ENCODE measurements at places on chromosomes 1 and 21.

DNA sequence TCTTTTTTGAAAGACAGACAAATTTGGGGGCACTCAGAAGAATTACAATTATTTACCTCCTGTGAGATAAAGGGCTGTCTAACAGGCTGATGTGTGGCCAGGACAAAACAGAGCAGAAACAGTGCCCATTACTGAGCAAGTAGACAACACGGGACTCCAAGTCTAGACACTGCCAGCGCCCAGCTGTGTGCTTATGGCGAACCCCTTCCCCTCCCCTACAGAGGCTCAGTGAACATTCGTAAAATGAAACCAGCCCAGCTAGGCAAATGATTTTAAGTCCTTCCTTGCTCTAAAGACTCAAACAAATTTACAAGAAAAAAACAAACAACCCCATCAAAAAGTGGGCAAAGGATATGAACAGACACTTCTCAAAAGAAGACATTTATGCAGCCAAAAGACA lies 91.1 kb downstream of the RUNX1 start:
- no peak for DNase-seq

GRCh38 chr1:39949891-39950290 lies 5.1 kb upstream of the MFSD2A start:
- no peak for DNase-seq

GRCh38 chr21:46452710-46453109 lies 6.0 kb upstream of the DIP2A start:
- DNase-seq = no peak

- no peak for DNase-seq
Measured at GRCh38 chr1:153000294-153000693, 1.3 kb upstream of the SPRR3 start.

DNA sequence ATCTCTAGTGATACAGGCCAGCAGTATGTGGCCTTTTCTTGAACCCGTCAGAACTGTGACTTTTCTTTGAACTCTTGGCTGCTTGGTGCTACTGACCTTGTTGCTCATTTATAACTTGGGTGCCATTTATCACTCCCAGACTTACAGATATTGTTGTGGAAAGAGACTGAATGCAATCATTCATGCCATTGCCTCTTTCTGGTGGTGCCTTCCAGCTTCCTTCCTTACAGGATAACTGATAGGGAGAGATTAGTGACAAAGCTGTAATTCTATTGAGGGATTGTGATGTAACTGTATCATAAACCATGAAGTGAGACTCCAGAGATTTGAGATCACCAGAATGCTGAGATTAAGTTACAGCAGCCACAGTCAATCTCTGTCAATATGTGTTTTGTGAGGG lies 256.5 kb downstream of the USP25 start:
- no peak for DNase-seq

GRCh38 chr1:207027206-207027777 lies 5.3 kb downstream of the C1orf116 start:
- no peak for DNase-seq

DNA sequence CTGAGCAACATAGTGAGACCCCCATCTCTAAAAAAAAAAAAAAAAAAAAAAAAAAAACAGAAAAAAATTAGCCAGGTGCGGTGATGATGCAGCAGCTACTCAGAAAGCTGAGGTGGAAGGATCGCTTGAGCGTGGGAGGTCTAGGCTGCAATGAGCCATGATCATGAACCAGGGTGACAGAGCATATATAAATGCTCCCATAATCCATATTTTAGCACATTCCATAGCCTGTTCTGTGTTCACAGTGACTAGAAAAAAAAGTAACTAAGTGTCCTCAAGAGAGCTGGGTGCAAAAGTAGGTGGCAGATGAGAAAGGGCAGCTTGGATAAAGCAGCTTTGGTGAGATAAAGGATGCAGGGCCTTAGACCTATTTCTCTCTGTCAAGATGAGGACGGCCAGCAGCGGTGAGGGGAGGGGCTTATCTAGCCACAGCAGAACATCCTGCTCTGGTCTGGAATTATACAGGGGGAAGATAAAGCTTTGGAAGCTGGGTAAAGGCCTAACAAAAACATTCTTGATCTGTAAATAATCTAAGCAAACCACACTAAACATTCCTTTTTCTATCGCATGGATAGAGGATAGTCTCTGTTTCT lies 205.3 kb downstream of the DAB1 start:
- DNase-seq = no peak

DNA sequence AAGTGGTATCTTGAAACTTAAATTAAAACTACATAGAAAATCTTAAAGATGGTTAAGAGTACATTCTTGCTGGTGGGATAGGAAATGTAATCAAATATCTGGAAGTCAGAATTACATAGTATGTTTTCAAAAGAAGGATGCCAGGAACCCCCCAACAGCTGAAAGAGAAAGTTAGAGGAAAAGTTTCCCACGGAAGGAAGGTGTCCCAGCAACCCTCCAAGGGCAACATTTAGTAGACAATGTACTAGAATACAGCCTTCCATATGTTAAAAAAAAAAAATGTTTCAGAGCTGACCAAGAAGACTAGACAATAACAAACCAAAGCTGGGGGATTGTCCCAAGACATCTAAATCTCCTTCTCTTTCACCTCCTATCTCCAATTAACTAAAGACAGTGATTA lies 2.2 kb downstream of the DEDD start:
- DNase-seq = no peak

- no peak for DNase-seq
Measured at GRCh38 chr1:228226956-228227791, 19.3 kb downstream of the OBSCN start.

DNA sequence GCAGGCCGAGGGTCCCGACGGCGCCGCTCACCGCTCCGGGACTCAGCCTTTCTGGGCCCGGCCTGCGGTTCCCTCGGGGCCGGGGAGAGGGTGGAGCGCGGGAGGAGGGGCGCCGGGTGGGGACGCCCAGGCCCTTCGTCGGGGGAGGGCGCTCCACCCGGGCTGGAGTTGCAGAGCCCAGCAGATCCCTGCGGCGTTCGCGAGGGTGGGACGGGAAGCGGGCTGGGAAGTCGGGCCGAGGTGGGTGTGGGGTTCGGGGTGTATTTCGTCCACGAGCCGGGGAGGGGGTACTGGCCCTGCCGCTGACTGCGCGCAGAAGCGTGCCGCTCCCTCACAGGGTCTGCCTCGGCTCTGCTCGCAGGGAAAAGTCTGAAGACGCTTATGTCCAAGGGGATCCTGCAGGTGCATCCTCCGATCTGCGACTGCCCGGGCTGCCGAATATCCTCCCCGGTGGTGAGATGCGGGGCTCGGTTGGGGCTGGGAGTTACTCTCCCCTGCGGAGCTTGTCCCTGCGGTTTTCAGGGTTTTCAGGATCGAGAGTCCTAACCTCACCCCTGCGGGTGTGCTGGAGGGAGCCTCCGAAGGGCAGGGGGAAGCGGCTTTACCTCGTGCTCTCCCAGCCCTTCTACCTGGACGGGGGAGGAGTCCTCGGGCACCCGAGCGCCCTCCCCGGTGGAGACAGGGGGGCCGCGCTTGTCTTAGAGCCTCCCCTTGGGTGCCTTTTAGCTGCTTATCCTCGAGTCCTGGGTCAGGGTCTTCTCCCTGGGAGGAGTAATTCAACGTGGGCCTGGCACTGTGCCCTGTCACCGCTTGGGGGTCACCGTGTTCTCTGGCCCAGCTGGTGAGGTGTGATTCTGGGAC lies 2.1 kb downstream of the SAMD11 start:
- DNase-seq = no peak

GRCh38 chr1:214364786-214365295 lies 83.9 kb downstream of the SMYD2 start:
- DNase-seq = no peak

DNA sequence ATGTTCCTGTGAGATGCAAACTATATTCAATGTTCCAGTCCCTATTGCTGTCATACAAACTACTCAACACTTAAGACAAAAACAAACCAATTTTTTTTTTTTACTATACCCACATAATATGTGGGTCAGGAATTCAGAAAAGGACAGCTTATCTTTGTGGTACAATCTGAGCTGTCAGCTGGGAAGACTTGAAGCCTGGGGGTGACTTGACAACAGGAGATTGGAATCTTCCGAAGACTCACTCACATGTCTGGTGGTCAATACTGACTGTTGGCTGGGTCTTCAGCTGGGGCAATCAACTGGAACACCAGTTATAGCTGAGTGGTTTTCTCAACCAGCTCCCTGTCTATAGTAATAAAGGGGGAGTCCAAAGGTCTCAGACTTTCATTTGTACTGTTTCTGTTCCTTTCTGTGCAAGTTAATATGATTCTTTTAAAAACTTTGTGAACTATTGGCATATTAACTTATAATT lies 81.7 kb upstream of the ATP1B1 start:
- no peak for DNase-seq

GRCh38 chr1:152036267-152037216 lies at the start of gene S100A11:
TSS of gene S100A11 (minus strand) at chr1:152037004. CDS start at chr1:152036915, 89 bp downstream.
- no peak for DNase-seq

GRCh38 chr1:218304281-218305039 lies 19.4 kb downstream of the RRP15 start:
- peak; percentile 39 for DNase-seq

DNA sequence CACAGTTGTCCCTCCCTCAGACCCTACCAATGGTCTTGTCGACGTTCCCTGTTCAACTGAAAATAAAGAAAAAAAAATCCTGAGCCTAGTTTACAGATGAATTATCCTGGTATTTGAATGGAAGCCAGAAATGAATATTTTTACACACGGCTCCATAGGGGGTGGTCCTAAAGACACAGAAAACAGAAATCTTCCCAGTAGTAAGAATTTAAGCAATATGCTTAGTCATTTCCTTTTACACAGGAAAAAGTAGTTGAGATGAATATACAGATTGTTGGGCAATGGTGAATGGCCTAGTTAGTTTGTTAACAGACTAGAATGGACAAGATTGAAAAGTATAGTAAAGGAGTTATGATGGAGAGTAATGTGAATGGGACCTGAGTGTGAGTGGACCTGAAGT lies 67.4 kb downstream of the RGS18 start:
- DNase-seq = peak; percentile 66

GRCh38 chr1:203536575-203536974 lies 42.6 kb downstream of the OPTC start:
- DNase-seq = no peak

DNA sequence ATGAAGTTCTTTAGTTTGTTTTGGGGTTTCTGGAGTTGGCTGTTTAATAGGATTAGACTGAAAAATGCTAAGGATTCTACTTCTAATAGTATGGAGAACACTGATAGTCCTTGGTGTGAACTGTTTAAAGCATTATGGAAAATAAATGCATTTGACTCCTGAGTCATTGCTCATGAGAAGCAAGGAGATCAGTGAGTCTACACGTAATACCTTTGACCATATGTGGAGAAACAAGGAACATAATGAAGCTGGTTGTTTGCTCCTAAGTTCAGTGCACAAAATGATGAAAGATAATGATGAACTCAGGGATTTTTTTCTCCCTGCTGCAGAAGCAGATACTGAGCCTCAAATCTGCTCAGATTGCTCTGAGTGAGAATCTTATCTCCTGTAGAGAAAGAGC lies 158.9 kb upstream of the COL11A1 start:
- DNase-seq = no peak

DNA sequence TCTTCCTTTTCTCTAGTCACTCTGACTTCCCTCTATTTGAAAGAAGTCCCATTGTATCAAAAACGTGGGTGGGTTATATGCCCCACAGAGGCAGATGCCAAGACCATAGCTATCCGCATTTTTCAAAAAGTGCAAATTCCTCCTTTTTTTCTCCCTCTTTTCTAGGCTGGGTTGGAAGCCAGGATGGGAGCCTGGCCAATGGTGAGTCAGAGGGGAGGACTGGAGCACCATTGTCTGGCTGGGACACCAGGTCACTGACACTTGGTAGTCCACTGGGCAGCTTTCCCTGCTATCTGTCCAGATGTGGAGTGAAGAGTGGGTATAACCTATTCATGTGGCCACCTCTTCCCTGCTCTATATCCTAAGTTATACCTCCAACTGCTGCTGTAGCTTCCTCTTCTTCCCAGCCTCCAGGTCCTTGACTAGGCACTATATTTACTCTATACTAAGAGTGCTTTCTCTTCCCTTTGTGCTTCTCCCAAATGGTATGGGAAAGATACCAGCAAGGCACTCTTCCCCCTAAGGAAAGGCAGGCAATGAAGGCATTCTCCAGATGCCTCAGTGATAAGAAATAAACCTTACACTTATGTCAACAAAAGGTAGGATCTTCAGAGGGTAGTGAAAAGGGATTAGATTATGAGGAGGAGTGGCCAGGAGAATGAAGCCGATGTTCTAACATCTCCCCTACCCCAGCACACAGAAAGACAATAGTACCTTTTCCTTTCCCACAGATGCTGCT lies 12.9 kb downstream of the PI4KB start:
- peak; percentile 53 for DNase-seq

GRCh38 chr1:170166518-170167180 lies 20.9 kb downstream of the NTMT2 start:
- no peak for DNase-seq

DNA sequence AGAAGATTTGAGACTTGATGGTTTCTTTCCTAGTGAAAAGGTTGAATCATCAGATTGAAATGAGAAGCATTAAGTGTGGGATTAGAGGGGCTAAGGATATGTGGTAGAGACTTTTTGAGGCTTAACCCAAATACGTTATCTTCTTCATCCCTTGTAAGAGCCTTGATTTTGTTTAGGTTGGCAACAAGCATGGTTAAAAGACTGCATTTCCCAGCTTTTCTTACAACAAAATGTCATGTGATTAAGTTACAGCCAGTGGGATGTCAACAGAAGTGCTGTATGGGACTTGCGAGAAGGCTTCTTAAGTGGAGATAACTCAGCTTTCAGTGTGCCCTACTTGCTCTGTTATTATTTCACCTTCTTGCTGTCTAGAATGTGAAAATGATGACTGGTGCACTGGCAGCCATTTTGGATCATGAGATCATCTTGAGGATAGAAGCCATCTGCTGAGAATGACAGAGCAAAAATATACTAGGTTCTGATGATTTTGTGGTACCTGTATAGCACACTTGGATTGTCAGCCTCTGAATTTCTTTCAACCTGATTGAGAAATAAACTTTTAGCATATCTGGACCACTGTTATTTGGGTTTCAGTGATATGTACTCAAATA lies 41.3 kb upstream of the GNG12 start:
- DNase-seq = no peak

GRCh38 chr1:9128166-9128519 lies 759 bp downstream of the GPR157 start:
- no peak for DNase-seq

GRCh38 chr1:65148548-65149350 lies 746 bp downstream of the AK4 start:
- DNase-seq = no peak

- DNase-seq = no peak
Measured at GRCh38 chr1:100037656-100037926, 67.8 kb downstream of the SLC35A3 start.

DNA sequence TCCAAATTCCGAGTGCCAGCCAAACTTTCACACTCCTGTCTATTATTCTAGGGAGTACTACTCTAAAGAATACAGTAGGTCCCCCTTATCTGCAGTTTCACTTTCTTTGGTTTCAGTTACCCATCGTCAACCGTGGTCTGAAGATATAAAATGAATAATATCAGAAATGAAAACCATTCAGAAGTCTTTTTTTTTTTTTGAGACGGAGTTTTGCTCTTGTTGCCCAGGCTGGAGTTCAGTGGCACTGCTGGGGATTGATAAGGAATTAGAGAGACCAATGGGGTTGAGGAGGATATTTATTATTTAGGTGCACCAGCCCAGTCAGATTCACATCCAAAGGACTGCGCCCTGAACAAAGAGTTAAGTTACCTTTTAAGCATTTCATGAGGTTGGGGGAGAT lies 52.9 kb upstream of the SRSF10 start:
- no peak for DNase-seq

- DNase-seq = no peak
Measured at GRCh38 chr1:23035823-23036452, 16.7 kb downstream of the KDM1A start.

GRCh38 chr1:12159816-12160215 lies 7.0 kb upstream of the TNFRSF1B start:
- DNase-seq = no peak

GRCh38 chr1:87497380-87498203 lies 168.9 kb downstream of the LMO4 start:
- DNase-seq = no peak
